Renal cortex interstitium (tissue), 15 donors: ENCODE measurements at places on chromosomes 5 and 9. TPM values are rescaled to one million over a fixed set of nuclear protein-coding genes. Genes with fewer than 3 reads are reported as not detected.

The FOXD1 gene
- 12.7 TPM for polyA plus RNA-seq

The NIPSNAP3A gene
- polyA plus RNA-seq: 60.2 TPM

The DIRAS2 gene
- polyA plus RNA-seq: 3.9 TPM

The CNTNAP3B gene
- 16.7 TPM for polyA plus RNA-seq

- DNase-seq: no peak
Observed at GRCh38 chr5:74028406-74028805, 402.4 kb downstream of the ARHGEF28 start.

- no peak for DNase-seq
Observed at GRCh38 chr9:5375091-5375490, 35.4 kb upstream of the RLN1 start.
